ENCODE measurements at places on chromosomes 11 and 22.

DNA sequence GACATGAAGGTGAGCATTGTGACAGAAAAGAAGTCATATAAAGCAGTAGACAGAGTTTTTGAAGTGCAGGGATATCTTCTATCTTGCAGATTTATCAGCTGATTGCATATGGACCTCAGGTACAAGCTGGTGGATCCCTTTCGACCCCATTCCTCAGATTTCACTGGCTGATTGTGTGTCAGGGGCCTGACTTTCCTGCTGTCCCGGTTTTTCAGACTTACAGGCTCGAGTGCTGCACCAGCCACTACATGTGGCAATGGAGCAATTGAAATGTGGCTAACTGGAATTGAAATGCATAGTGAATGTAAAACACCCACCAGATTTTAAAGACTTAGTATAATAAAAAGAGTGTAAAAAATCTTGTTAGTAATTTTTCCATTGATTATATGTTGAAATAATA is 50.3 kb downstream of the CLMP start:
- no peak for DNase-seq

DNA sequence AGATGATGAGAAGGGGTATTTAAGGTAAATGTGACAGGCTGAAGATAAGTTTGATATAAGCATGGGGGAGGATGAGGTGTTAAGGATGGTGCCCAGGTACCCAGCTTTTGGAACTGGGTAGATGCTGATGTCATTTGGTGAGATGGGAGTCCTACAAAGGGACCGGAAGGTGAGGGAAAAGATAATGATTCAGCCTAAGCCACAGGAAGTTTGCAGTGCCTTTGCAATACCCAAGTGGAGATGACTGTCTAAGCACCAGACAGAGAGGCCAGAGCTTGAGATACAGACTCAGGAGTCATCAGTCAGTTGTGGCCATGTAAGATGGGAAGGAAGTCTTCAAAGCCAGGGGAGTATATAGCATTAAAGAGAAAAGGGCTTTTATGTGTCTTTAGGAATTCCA is 30.0 kb upstream of the SMCO4 start:
- DNase-seq = no peak

GRCh38 chr11:106459135-106459534 is 381.7 kb downstream of the AASDHPPT start:
- no peak for DNase-seq

DNA sequence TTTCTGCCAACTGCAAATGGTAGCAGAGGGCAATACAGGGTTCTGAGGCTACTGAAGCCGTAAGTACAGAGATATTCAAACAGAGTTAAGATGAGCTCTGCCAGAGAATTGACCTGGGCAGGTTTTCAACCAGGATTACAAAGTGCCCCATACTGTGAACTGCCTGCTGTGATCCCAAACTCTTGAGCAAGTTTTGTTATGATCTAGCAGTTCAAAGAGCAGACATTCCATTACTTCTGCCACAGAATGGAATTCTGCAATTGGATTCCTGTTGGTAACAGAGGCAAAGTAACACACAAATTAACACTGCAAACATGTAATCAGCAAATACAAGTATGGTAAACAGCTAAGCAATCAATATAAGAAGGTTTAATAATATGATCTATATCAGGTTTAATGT is 31.2 kb downstream of the ALG9 start:
- no peak for DNase-seq

- DNase-seq = no peak
These were observed 3.5 kb upstream of the ACAT1 start for GRCh38 chr11:108117746-108118371.

- no peak for DNase-seq
These were observed 60.5 kb downstream of the ENTHD1 start for GRCh38 chr22:39833093-39833492.

GRCh38 chr22:41880653-41881052 is 34.2 kb downstream of the SHISA8 start:
- no peak for DNase-seq

- DNase-seq = no peak
These were observed 707 bp upstream of the FTH1 start for GRCh38 chr11:61967924-61968757.

- DNase-seq = no peak
These were observed 22.1 kb downstream of the LMO1 start for GRCh38 chr11:8241373-8242117.

DNA sequence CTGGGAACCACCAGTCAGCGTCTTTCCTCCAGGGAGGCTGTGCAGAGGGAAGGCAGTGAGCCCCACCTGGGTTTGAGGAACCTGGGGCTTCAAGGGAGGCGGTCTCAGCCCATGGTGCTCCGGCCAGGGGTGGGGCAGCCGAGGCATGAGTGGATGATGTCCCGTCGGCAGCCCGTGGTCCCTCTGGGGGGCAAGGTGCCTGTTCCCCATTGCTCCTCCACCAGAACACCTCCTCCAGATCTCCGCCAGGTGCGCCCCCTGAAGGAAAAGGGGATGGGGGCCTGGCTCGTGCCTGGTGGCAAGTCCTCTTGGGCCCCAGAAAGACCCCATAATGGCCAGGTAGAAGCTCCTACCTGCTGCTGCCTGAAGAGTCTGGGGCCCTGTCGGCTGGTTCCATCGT is 94.1 kb downstream of the KCNQ1 start:
- no peak for DNase-seq

- no peak for DNase-seq
These were observed 14.5 kb downstream of the MIF start for GRCh38 chr22:23908587-23909205.

- no peak for DNase-seq
These were observed 1.8 kb upstream of the RAB3IL1 start for GRCh38 chr11:61918938-61919704.

Measured in activated CD8-positive, alpha-beta memory T cell treated with anti-CD3 and anti-CD28 coated beads for 1 hour (primary cell).